ENCODE measurements at places on chromosomes 12 and 14.

GRCh38 chr14:51780006-51780692 lies 80.3 kb upstream of the GNG2 start:
- DNase-seq = peak; percentile 74

DNA sequence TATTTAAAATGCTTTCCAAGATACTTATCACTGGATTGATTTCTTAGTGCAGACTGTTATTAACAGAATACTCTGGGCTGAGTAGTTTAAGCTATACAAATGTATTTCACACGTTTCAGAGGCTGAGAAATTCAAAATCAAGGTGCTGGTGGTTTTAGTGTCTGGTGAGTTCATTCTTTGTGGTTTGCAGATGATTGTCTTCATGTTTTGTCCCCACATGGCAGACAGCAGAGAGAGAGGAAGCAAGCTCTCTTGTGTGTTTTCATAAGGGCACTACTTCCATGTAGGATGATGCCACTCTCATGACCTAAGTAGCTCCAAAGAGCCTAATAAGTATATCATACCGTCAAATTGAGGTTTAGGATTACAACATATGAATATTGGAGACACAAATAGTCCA lies 1348.9 kb upstream of the FLRT2 start:
- DNase-seq = no peak

GRCh38 chr14:71466251-71466650 lies 466.0 kb upstream of the RGS6 start:
- no peak for DNase-seq

DNA sequence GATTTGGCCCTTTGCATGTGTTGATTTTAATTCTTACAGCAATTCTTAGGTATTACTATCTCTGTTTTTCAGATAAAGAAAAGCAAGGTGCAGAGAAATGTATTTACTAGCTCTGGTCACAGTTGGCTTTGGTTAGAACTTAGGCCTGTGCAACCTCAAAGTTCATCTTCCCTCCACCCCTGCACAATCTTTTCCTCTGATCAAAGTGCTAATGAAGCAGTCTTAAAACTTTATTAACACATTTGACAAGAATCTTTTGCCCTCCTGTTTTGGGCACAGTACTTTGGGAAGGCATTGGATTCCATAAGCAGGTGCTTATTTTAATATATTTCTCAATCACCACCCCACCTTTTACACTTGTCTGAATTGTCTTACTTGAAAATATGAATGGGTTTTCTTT lies 2.7 kb downstream of the IRAK4 start:
- no peak for DNase-seq

GRCh38 chr12:32482226-32482625 lies 82.9 kb downstream of the FGD4 start:
- DNase-seq = no peak

DNA sequence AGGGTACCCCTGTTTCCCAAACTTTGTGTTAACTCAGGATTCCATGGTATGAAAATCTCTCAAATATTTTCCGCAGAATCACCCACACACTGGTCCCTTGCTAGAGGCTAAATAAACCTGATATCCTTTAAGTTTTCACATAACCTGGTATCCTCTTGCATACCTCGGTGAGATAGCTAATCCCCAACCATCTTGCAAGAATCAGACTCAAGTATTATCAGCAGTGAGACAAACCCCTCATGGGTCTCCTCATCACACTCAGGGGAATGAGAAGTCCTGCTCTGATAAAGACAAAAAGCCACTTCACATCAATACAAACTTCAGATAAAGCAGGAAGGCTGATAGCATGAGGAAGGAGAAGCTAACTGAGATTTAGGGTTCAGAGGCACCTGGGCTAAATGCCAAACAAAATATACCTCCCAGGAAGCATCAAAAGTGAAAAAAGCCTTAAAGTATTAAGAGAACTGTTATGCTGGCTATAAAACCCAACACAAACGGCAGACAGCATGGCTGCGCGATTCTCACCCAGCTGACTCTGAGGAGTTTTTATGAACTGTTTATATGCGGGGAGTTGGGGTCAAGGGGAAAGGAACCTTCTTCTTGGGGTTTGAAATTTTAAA lies 96.5 kb downstream of the FOXN3 start:
- DNase-seq = no peak

DNA sequence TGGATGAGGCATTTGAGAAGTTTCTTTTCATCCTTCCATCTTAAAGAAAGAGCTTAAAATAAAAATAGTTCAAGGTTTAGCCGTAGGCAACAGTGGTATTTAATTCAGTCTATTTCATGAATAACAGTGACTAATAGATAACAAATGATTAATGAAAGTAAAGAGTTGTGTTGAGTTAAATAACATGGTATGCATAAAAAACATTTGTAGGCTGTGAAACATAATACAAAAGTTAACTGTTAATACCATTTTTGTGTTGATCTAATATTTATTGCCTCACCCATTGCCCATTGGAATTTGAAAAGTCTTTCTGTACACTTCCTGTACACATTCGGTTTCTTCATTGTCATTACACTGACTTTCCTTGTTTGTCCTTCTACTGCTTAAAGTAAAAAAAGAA lies 108.6 kb upstream of the PDE3A start:
- DNase-seq = no peak

DNA sequence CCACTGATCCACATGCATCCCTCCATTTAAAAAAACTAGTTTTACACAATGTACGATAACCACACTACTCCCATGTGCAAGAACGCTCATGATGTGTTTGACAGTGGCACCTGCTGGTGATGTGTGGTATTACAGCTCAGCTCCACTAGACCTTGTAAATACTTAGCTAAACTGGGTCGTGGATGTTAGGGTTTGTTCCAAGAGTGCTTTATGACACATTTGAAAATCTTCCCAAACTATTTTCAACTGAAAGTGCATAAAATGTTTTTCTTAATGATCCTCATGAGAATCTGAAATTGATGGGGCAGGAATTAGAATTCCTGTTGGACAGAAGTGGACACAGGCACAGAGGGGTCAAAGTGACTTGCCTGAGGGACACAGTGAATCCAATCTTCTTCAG lies 99.2 kb downstream of the SCARB1 start:
- DNase-seq = peak; percentile 44

DNA sequence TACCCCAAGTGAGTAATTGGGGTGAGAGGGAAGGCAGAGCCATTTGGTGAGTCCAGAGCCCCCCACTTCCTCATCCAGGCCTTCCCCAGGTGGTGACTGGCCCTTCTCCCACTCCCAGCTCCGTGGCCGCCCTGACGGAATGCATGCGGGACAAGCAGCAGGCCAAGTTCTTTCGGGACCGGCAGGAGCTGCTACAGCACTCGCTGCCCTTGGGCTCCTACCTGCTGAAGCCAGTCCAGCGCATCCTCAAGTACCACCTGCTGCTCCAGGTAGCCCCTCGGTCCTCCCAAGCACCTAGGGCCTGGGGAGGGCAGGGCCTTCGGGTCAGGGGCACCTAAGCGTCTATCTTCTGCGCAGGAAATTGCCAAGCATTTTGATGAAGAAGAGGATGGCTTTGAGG lies 26.5 kb downstream of the PLEKHG3 start:
- no peak for DNase-seq

DNA sequence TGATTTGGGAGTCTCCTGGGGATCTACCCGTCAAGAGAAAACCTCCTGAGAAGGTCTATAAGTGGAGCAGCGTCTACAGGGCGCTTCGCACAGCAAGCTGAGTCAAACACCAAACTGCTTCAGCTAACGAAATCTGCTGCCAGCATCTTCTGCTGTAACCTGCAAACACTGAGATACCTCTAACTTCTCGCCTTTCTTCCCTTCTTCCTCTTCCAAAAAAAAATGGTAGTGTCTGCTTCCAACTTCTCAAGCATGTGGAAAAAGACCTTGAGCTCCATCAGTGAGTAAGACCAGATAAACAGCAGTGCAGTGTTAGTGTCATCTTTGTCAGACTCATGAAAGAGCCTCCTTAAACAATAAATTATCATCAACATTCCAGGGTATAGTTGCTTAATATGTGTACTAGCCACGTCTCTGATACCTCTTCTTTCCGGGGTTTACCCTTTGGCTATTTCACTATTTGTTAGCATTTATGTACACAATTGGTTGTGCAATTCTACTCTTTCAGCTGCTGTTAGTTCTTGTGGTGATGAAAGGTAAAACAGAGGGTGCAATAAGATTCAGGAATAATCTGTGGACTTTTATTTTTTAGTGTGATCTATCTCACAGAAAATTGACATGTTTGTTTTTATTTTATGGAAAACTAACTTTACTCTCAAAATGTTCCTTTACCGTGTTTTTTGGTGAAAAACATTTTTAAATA lies 81.6 kb downstream of the LLPH start:
- DNase-seq = no peak

- no peak for DNase-seq
These were observed 4.8 kb downstream of the TOGARAM1 start for GRCh38 chr14:44966601-44967336.

GRCh38 chr12:76876696-76877229 lies 2.1 kb downstream of the CSRP2 start:
- DNase-seq = no peak

- DNase-seq = no peak
These were observed 9.7 kb downstream of the POLE start for GRCh38 chr12:132677492-132677891.

GRCh38 chr12:133106253-133106652 lies 23.8 kb downstream of the ZNF891 start:
- DNase-seq = no peak

DNA sequence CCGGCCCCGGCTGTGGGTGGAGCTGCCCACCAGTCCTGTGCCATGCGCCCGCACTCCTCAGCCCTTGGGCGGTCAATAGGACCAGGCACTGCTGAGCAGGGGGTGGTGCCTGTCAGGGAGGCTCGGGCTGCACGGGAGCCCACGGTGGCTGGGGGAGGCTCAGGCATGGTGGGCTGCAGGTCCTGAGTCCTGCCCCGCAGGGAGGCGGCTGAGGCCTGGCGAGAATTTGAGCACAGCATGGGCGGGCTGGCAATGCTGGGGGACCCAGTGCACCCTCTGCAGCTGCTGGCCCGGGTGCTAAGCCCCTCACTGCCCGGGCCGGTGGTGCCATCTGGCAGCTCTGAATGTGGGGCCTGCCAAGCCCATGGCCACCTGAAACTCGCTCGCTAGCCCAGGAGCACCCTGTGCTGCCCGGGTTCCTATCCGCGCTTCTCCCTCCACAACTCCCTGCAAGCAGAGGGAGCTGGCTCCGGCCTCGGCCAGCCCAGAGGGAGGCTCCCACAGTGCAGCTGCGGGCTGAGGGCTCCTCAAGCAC lies 1371.1 kb downstream of the FSCB start:
- DNase-seq = no peak

GRCh38 chr12:94263905-94264561 lies 115.7 kb downstream of the PLXNC1 start:
- DNase-seq = no peak

- DNase-seq = no peak
These were observed 6.9 kb downstream of the RARG start for GRCh38 chr12:53224897-53225634.

DNA sequence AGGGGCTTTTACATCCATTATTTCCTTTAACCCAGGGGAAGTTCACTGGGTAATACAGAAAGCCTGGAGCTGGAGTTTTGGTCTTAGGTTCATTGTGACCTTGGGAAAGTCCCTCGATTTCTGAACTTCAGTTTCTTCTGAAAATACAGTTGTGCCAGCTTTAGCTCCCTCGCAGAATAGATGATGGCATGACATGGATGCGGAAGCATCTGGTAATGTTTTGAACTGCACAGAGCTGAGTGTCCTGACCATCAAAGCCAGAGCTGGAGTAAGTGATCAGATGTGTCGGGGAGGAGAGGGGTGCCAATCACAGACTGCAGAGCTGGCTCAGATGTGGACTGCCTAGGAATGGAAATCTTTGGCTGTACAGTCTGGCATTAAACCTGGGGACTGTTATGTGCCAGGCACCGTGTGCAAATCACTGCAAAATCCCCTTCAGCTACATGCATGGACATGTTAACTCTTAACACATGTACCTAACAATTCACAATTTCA lies 180.9 kb downstream of the ETV6 start:
- no peak for DNase-seq

DNA sequence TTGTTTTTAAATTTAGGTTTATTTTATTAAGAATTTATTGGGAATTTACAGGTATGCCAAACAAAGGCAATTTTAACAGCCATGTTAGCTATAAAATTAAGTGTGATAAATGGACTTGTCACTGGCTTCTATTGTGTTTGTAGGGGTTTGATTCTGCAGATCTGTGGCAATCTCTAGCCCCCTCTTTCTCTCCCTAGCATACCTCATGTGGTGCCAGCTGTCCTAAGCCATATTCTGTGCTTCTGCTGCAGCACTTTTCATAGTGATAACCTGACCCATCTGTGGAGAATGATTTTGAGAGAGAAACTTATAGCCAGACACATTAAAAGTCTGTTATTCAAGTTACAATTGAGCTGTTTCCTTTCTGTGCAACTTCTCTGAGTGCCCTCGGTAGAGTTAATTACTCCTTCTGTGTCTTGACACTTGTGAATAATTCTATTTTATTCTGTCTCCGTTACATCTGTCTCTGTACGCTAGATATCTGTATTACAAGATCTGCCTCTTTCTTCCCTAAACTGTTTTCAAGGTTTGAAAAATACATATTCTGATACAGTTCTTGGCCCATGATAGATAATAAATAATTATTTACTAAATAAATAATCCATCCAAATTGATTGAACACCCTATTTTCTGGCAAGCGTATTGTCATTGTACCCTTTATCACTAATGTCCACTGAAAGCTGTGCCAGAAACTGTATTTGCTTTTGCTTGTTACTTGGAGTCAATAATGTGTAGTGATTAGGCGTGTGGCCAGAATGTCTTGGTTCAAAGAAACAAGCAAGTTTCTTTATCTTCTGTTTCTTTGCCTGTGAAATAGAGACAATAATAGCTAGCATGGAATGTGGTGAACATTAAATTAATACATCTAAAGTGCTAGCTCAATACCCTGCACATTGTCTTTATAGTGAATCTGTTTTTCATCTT lies 40.0 kb downstream of the FRS2 start:
- DNase-seq = no peak

DNA sequence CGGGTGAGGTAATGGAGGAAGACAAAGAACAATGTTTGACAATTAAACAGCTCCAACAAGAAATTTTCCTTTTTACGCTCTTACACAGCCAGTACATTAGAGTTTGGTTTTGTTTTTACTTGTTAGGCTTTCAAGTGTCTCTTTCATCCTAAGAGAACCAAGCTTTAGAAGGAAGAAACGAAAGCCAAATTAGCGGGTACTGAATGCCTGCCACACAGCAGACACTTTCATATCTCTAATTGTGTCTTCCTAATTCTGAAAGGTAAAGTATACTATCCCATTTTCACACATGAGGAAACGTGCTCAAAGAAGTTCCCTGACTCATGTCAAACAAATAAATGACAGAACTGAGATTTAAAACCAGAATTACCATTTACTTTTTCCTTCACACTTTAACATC lies 65.0 kb downstream of the CDK17 start:
- DNase-seq = no peak

DNA sequence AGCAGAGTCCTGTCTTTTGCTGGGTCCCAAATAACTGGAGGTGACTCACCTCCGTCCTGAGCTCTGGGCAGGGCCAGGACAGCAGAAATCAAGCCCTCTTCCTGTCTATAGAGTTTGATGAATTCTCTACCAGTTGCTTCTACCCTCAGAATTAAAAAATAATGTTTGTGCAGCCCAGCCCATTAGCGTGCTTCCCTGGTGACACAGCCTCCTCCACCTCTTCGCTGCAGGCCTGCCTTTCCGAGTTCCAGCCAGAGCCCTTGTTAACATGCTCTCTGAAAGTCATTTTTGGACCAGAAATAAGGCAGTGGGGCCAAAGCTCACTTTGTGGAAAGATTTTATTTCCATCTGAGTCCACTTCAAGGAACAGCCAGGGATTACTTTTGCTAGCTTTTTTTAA lies 94.0 kb downstream of the TBX5 start:
- no peak for DNase-seq

GRCh38 chr14:68666236-68666635 lies 126.6 kb downstream of the ZFP36L1 start:
- no peak for DNase-seq

Measured in activated CD8-positive, alpha-beta memory T cell treated with anti-CD3 and anti-CD28 coated beads, Interleukin-2, amount 50 U/mL, for 4 hours (primary cell).